Activated CD4-positive, alpha-beta T cell treated with anti-CD3 and anti-CD28 coated beads for 4 hours (primary cell): ENCODE measurements at places on chromosomes 6 and 20.

DNA sequence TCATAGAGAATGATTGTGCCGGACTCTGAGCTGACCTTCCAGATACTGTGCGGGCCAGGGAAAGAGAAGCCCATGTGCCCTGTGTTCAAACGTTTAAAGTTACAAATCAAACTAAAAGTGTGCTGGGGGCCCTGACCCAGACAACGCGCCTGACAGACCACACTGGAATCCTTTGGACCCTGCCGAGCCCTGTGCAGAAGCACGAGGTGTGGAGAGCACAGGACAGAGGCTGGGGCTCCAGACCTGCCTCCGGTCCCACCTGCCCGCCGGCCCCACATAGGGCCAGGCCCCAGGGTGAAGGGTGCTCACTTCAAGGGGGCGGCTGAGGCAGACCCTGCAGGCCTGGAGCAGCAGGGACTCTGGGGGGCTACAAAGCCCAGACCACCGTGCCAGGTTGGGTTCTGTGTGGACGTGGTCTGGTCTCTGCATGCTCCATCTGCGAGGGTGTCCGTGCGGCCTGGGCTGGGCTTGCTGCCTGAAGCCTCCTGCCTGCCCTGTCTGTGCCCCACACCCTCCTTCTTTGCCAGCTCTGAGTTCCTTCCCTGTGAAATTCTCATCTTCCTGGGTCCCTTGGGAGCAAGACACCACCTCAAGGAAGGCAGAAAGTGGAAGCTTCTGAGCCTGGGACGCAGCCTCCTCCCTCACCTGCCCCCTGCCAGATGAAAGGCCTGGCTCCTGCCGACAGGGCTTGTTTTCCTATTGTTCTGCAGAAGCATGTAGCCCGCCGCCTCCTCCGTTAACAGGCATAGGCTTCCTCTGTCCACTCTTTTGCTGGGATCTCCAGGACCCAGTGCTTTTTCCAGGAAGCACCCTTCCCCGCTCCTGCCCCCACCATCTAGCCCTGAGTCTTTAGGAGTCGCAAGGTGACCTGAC is 186.2 kb downstream of the ERMARD start:
- DNase-seq, result no peak

GRCh38 chr6:31794866-31795615 is 511 bp downstream of the VARS1 start:
- no peak for DNase-seq

- DNase-seq, result no peak
Measured at GRCh38 chr6:35177157-35177556, 36.0 kb upstream of the TCP11 start.

DNA sequence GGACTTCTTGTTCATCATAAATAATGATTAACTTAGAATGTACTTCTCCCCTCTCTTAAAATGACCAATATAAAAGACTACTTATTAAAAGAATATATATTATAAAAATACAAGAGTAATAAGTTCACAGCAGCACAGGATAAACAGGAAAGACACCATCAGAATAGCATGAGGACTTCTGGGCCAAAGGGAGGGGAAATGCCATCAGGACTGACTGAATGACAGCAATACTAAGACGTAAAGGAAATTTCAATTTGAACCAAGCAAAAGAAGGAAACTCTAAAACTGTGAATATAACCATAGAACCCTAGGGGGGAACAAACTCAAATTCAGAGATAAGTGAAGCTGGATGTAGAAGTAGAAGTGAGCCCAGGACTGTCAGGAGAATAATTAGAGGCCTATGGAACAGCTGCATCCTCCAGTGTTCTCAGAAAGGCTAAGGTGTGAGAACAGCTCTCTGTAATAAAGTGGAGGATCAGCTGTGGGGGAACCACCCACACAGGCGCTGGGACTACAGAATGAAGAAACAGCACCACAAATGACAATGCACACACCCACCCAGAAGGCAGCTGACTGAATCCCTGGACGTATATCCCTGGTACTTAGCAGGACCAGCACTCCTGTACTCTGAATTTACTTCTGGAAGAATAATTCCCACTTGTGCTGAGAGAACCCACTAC is 37.8 kb downstream of the ZHX3 start:
- no peak for DNase-seq

DNA sequence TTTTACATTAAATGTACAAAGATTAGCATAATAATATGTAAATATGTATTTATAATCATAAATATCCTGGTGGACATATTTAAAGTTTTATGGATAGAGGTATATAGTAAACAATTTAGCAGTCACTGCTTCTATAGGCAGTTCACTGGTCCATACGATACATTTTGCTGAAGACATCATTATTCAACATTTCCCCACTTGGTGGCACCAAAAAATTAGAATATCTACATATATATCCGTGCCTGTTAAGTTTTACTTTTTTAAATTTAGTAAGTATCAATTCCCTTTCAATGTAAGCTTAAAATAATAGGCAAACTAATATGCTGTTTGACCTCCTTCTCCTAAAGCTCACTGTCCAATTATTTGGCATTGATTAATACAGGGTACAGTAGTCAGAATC is 64.2 kb downstream of the LMBRD1 start:
- no peak for DNase-seq

DNA sequence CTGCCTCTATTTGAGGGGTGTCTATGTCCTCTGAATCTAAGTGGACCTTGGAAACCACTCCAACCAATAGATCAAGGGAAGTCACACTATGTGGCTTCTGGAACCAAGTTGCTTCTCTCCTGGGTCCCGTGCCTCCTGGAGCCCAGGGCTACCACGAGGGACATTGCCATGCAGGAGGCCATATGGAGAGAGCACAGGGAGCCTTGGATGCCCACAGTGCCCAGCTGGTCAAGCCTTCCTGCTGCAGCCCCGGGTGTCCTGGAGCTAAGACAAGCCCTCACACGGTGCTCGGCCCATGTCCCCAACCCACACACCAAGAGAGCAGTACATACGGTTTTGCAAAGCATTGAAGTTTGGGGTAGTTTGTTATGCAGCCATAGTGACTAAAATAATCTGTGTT is 231.6 kb downstream of the SYNDIG1 start:
- DNase-seq, result no peak

DNA sequence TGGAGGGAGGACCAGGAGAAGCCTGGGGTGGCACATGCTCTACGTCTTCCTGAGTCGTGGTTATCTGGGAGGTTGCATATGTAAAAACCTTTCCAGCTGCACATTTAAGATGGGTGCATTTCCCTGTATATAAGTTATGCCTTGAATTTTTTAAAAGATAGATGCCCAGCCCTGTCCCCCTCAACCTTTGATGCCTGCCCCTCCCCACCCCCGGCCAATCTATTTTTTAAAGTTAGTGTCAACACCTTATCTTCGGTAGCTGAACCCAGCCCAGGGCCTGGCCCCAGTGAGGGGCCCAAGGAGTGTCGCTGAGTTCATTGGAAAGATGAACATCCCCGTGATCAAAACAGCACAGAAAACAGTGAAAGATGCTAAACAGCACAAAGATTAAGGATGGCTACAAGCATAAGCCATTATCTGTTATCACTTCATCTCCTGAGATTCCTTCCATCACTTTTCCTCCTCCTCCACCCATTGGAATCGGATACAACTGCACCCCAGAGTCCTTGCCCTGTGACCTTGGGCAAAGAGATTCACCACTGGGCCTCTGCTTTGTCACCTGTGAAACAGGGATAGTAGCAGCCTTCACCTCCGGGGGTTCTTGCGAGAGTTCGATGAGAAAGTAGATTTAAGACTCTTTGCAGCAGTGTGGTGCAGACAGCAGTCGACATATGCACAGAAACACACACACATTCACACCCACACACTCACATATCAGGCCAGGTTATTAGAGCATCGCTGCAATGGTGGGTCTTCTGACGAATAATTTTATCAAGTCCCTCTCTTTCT is 47.5 kb downstream of the SIRPA start:
- no peak for DNase-seq

DNA sequence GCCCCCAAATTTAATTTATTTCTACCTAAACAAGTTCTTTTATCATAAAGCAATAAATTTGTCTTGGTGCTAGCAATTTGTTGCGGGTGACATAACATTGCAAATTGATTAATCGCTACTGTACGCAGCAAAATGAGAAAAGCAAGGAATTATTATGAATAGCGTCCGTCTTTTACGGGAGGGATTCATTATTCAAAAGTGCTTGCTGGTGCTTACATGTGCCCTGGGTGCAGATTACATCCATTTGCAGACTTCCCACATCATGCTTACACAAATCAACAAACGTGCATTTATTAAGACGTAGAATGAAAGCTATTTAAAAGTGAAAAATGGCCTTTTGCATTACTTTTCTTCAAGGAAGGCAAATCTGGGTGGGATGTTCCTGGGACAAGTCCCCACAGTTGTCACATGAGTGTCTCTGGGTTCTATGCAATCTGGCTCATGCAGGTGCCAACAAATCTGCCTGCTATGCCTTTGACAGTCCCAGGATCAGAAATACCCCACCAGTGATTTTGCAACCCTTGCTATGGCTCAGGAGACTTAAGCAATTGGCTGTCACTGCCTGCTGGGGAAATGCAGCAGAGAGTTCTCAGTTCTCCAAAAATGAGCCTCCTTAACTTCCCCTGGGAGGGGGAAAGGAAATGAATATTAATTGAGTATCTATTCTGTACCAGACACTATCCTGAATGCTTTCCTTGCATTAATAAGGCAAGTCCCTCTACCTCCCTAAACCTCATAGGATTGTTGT is 30.1 kb upstream of the MAFB start:
- no peak for DNase-seq

DNA sequence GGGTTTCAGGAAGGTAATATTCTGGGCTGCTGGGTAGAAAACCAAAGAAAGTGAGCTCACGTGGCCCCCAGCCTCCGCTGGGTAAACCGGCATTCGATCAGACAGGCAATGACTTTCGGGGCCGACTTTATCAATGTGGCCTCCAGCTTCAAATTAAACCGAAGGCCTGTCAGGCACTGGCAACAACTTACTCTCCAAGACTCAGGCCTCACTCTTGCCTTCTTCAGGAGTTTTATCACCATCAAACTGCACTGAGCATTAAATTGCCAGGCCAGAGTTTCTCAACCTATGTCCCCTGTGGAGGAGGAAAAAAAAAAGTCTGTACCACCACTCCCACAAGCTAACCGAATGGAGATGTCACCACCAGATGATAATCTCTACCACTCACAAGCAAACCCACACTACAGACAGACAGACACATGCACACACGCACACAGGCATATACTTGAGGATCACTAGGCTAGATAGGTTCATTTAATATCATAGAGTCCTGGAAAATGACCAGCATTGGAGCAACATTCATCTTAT is 1.1 kb upstream of the MBOAT1 start:
- DNase-seq, result no peak

GRCh38 chr20:56163806-56164205 is 84.7 kb upstream of the MC3R start:
- DNase-seq, result no peak

DNA sequence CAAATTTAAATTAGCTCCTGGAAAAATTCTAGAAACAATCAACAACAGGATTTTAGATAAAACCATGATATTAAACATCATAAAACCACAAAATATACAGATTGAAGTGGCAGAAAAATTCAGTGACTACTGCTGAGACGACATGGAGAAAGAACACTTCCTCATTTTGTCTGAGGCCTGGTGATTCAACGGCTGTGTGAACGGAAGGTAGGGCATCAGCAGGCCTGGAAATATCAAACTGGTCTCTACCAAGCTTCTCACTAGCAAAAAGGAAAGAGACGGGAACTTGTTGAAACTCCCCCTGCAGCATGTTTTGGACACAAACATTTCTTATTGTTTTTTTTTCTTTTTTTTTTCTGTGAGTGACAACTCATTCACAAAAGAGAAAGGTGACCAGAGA is 58.0 kb upstream of the AHI1 start:
- DNase-seq, result no peak

GRCh38 chr6:77466451-77467437 is 3.5 kb upstream of the HTR1B start:
- no peak for DNase-seq

GRCh38 chr6:12160326-12160725 is 129.8 kb upstream of the EDN1 start:
- no peak for DNase-seq

DNA sequence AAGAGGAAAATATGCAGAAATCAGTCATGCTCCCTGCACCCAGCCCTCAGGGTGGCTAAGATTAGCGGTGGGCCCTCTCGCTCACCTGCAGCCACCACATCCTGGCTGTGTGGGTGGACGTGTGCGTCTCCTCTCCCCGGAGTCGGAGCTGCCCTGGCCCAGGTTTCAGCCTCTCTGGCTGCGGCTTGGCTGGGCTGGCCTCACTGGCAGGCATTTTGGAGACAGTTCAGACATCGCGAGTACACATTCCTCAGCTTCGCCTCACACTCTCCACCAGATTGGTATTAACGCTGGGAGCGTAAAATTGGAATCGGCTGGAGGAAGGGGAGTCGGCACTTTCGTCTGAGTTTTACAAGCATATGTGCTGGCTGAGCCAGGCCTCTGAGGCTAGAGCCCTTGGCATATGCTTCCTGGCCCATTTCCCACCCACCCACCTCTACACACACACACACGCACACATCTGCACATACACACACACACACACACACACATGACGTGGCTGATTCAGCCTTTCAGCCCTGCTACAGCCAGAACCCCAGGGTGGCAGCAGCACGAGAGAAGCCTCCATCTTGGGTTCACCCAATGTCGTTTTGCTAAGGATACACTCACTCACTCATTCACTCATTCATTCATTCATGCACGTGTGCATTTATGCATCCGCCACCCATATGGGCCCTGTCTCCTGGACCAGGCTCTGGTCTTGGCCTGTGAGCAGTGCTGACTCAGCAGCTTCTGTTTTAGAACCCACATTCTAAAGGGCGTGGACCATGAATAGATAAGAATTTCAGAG is 42.9 kb downstream of the BCAS4 start:
- no peak for DNase-seq

DNA sequence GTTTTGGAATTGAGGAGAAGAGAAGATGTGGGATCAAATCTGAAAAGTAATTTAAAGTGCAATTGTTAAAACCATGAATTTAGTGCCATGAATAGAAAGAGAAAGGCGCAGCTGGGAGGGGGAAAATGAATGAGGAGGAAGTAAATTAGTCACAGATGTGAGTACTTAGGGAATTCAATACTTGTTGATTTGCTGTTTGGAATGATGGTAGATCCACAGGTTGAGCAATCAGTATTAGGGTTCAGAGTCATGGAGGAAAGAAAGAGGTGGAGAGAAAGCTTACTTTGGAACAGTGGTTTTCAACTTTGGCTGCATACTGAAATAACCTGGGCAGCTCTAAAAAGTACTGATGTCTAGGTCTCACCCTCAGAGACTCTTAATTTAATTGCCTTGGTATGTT is 229.7 kb upstream of the ASCC3 start:
- no peak for DNase-seq

DNA sequence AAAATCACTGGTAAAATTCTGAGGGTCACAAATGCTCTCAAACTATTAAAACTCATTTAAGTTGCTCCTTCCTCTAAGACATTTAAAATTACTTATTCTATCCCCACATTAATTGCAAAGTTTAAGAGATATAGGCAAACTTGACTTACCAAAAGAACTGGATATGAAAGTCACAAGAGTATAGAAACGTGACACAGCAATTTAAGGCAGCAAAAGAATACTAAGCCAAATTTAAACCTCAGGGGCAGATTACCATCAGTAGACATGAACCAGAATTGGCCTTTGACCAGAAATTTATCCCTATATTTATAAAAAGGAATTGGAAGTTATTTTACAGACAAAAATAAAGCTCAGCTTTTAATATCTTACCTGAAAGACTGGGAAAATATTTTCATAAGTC is 56.0 kb downstream of the MAP3K7 start:
- no peak for DNase-seq
